Progenitor cell of endocrine pancreas (in vitro differentiated cells): ENCODE measurements at places on chromosomes 6 and 20. TPM values are rescaled to one million over a fixed set of nuclear protein-coding genes. Genes with fewer than 3 reads are reported as not detected.

GRCh38 chr20:34791289-34792020 lies 34.0 kb downstream of the NCOA6 start:
- peaks cover under 1% of the 10 kb centered on the region for H3K4me1 ChIP-seq
- no peak overlapping the region for H3K4me3 ChIP-seq
- DNase-seq, result no peak
- H3K36me3 ChIP-seq, result peaks cover 10% of the 10 kb centered on the region

GRCh38 chr20:46118481-46119020 lies 437 bp downstream of the CD40 start:
- peaks cover 35% of the 10 kb centered on the region for H3K27me3 ChIP-seq
- no peaks in the 10 kb centered on the region for H3K36me3 ChIP-seq
- no peak overlapping the region for H3K27ac ChIP-seq
- no peak for DNase-seq
- H3K4me1 ChIP-seq, result peaks cover 2% of the 10 kb centered on the region
- peak overlapping the region; percentile 76 for H3K4me3 ChIP-seq

GRCh38 chr20:44157061-44157460 lies 29.9 kb downstream of the JPH2 start:
- peaks cover 10% of the 10 kb centered on the region for H3K27me3 ChIP-seq
- no peak overlapping the region for H3K4me3 ChIP-seq
- DNase-seq, result no peak
- no peaks in the 10 kb centered on the region for H3K36me3 ChIP-seq
- no peaks in the 10 kb centered on the region for H3K4me1 ChIP-seq
- H3K27ac ChIP-seq, result no peak overlapping the region

GRCh38 chr20:38932457-38933120 lies 6.4 kb downstream of the FAM83D start:
- no peaks in the 10 kb centered on the region for H3K36me3 ChIP-seq
- H3K4me3 ChIP-seq, result no peak overlapping the region
- H3K4me1 ChIP-seq, result peaks cover 9% of the 10 kb centered on the region

DNA sequence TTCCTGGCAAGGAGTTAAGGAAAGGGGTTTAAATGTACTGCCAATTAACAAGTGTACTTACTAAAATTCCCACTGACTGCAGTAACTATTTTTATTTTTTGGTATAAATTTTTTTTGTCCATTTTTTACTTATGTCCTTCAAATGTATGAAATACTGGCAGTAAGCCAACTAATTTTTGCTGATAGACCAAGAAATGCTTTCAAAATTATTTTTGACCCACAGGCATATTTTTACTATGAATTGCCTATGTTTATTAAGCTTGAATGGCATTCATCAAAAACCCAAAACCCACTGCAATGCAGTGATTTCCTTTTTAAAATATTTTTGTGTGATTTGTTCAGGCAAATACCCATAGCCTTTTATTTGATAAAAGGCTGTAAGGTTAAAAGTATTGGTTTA lies 560.1 kb downstream of the UTRN start:
- no peaks in the 10 kb centered on the region for H3K27me3 ChIP-seq
- peaks cover 8% of the 10 kb centered on the region for H3K4me1 ChIP-seq
- DNase-seq, result no peak

GRCh38 chr6:127342296-127342945 lies 988 bp downstream of the ECHDC1 start:
- H3K4me3 ChIP-seq, result no peak overlapping the region
- no peak overlapping the region for H3K27ac ChIP-seq
- peaks cover 6% of the 10 kb centered on the region for H3K36me3 ChIP-seq
- no peaks in the 10 kb centered on the region for H3K27me3 ChIP-seq
- peaks cover 9% of the 10 kb centered on the region for H3K4me1 ChIP-seq

DNA sequence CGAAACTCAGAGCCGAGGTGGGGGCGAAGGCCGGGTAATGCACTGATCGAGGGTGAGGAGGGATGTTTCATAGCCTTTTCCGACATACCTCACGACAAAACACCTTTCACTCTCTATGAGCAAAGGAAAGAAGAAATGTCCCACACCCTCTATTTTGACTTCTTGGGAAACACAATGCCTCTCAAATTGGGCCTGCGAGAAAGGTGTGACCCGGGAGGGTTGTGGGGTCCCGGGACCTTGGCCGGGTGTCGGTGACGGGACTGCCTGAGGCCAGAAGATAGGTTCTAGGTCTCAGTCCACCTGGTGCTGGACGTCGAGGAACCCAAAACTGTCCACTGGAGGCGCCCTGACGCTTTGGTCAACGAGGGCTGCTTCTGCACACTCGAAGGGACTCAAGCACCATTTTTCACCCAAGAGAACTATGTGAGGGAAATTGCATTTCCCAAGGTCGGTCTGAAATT lies 41.1 kb upstream of the OSTM1 start:
- no peak overlapping the region for H3K27ac ChIP-seq
- H3K4me3 ChIP-seq, result no peak overlapping the region
- peaks cover 89% of the 10 kb centered on the region for H3K27me3 ChIP-seq
- no peaks in the 10 kb centered on the region for H3K36me3 ChIP-seq
- peaks cover 24% of the 10 kb centered on the region for H3K4me1 ChIP-seq
- peak; percentile 30 for DNase-seq

DNA sequence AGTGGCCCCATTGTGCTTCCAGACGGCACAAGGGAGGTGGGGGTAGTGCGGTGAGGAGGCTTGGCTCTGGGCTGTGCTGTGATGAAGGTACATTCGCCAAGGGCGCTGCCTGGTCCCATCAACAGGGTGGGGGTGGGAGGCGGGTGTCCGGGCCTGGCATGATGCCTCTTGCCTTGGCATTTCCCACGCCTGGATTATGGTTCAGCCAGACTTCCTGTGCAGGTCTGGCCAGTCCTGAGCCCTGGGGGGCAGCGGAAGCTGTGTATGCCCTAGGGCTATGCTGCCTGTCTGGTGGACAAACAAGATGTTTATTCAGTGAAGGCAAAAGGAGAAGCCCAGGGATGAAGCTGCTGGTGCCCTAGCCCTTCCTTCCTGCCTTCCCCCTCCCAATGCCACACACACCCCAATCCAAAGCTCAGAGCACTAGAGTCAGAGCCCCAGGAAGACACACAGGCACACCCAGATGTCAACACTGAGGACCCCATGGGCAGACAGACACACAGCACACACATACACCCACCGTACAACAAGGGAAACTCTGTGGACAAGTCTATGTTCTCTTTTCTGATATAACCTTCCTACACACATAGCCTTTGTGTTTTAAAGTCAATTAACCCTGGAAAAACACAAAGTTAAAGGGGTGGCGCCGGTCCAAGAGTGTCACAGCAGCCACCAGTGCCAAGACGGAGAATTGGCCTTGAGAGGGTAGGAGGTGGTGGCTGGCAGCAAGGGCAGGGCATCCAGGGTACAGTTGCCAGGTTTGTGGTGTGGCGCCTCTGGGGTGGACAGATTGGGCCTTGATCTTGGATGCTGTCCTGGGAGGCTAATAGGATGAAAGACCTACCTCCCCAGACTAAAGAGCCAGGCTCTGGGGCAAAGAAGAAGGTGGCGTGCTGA lies 54.7 kb upstream of the SAYSD1 start:
- no peak overlapping the region for H3K4me3 ChIP-seq
- peaks cover 49% of the 10 kb centered on the region for H3K27me3 ChIP-seq
- no peak overlapping the region for H3K27ac ChIP-seq
- DNase-seq, result no peak
- H3K36me3 ChIP-seq, result no peaks in the 10 kb centered on the region

- H3K27ac ChIP-seq, result no peak overlapping the region
- H3K4me1 ChIP-seq, result peaks cover 10% of the 10 kb centered on the region
- H3K4me3 ChIP-seq, result no peak overlapping the region
- no peak for DNase-seq
- no peaks in the 10 kb centered on the region for H3K27me3 ChIP-seq
- peaks cover 3% of the 10 kb centered on the region for H3K36me3 ChIP-seq
Observed at GRCh38 chr20:8662433-8662954, 406.4 kb upstream of the PLCB4 start.

GRCh38 chr20:17902531-17903083 lies 66.0 kb downstream of the SNX5 start:
- H3K4me3 ChIP-seq, result no peak overlapping the region
- H3K27ac ChIP-seq, result no peak overlapping the region
- peaks cover 14% of the 10 kb centered on the region for H3K27me3 ChIP-seq
- peaks cover 1% of the 10 kb centered on the region for H3K36me3 ChIP-seq

DNA sequence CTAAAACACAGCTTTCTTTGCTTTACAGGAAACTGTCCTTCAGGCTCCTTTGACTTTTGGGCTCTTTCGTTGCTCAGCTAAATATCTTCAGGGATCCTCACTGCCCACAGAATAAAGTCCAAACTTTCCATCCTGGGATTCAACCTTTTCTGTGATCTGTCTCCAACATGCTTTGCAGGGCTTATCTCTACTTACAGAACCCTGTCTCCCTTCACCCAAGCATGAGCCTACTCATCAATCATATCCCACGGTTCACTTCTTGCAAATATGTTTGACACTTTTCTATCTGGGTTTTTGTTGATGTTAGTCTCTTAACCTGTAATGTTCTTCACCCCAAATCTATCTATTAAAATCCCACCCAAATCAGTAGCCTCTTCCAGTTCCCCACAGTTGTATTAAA lies 327.3 kb upstream of the RNF24 start:
- no peaks in the 10 kb centered on the region for H3K36me3 ChIP-seq
- H3K27me3 ChIP-seq, result no peaks in the 10 kb centered on the region
- no peak for DNase-seq
- no peak overlapping the region for H3K4me3 ChIP-seq
- no peak overlapping the region for H3K27ac ChIP-seq

DNA sequence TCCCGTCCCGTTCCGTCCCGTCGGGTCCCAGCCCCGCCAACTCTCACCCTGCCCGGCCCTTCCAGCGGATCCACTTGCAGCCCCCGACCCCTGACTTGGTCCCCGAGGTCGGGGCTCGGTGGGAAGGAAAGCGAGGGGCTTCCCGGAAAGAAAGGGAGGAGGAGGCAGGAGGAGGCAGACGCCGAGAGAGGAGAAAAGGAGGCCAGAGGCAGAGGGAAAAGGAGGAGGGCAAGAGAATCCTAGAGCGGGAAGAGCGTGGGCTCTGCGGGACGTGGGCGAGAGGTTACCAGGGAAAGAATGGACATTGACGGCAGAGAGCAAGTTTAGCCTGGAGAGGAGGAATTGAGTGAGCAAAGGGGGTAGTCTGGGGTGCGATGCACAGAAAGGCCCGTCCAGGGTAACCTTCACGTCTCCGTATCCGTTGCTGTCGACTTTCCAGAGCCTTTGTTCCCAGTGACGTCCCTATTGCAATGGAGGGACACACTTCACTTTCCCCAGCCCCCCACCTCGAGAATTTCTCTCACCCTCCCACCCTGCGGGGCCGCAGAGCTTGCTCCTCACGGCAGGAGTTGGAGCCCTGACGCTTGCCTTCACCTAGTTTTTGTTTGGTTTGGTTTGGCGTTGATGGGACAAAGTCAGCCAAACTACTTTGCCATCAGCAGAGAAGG lies 477 bp upstream of the MOXD1 start:
- H3K4me3 ChIP-seq, result peak overlapping the region; percentile 71
- no peaks in the 10 kb centered on the region for H3K4me1 ChIP-seq
- no peak for DNase-seq
- peaks cover 65% of the 10 kb centered on the region for H3K27me3 ChIP-seq

- H3K27me3 ChIP-seq, result peaks cover 3% of the 10 kb centered on the region
- H3K36me3 ChIP-seq, result no peaks in the 10 kb centered on the region
- H3K4me3 ChIP-seq, result no peak overlapping the region
- no peak for DNase-seq
- H3K27ac ChIP-seq, result no peak overlapping the region
- peaks cover 10% of the 10 kb centered on the region for H3K4me1 ChIP-seq
Observed at GRCh38 chr20:41657655-41658054, 39.5 kb upstream of the CHD6 start.

GRCh38 chr20:63284981-63285524 lies 7.9 kb upstream of the COL20A1 start:
- no peaks in the 10 kb centered on the region for H3K27me3 ChIP-seq
- H3K4me1 ChIP-seq, result no peaks in the 10 kb centered on the region
- no peak overlapping the region for H3K27ac ChIP-seq
- peaks cover 5% of the 10 kb centered on the region for H3K36me3 ChIP-seq
- no peak overlapping the region for H3K4me3 ChIP-seq

GRCh38 chr6:31441365-31442267 lies 38.2 kb downstream of the MICA start:
- H3K4me1 ChIP-seq, result no peaks in the 10 kb centered on the region
- peak; percentile 60 for DNase-seq
- H3K36me3 ChIP-seq, result peaks cover 2% of the 10 kb centered on the region

DNA sequence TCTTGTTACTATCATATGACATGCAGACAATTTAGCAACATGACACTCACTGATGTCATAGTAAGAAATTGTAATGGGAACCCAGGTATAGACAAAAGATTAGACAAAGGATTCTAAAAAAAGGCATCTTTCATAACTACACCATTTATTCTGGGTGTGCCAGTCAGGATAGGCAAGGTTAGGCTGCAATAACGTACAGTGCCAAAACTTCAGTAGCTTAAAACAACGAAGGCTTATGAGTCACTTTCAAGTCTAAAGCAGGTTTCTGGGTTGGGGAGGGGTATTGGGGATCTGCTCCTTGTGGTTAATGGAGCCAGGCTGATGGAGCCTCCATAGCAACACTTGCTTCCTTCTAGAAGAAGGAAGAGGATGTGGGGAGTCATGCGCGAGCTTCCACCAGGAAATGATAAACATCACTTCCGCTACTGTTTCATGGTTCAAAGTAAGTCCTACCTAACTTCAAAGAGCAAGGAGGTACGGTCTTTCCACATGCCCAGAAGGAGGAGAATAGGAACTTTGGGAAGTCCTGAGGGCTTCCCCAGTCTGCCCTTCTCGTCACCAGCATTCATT lies 2.0 kb upstream of the GTSF1L start:
- H3K36me3 ChIP-seq, result no peaks in the 10 kb centered on the region
- DNase-seq, result no peak
- peaks cover 10% of the 10 kb centered on the region for H3K27me3 ChIP-seq
- H3K4me3 ChIP-seq, result no peak overlapping the region
- no peak overlapping the region for H3K27ac ChIP-seq

- no peak overlapping the region for H3K27ac ChIP-seq
- H3K4me3 ChIP-seq, result no peak overlapping the region
- H3K4me1 ChIP-seq, result no peaks in the 10 kb centered on the region
- DNase-seq, result no peak
- no peaks in the 10 kb centered on the region for H3K27me3 ChIP-seq
Observed at GRCh38 chr6:152070556-152070955, 263.1 kb downstream of the ESR1 start.

DNA sequence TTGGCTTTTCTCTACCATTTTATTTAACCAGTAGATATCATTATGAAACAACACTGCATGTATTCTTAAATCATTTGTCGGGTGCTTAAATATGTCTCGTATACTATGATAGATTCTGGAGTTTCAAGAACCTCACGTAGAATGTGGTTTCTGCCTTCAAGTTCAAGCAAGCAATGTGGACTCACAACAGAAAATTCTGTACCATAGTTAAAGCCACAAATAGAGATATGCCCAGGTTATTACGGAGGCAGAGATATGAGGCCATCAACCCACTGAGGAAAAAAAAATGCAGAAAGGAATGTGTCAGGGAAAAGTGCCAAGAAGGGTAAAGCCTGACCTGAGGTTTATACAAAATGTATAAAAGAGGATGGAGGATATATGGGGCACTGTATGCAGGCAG lies 109.9 kb downstream of the GFRAL start:
- no peak overlapping the region for H3K4me3 ChIP-seq
- no peaks in the 10 kb centered on the region for H3K4me1 ChIP-seq
- no peak overlapping the region for H3K27ac ChIP-seq
- peaks cover 15% of the 10 kb centered on the region for H3K27me3 ChIP-seq
- no peak for DNase-seq

GRCh38 chr6:54140811-54141210 lies 29.6 kb downstream of the MLIP start:
- no peak overlapping the region for H3K4me3 ChIP-seq
- H3K36me3 ChIP-seq, result no peaks in the 10 kb centered on the region
- DNase-seq, result no peak
- peaks cover 2% of the 10 kb centered on the region for H3K4me1 ChIP-seq

Gene MEA1
- total RNA-seq, result 64.0 and 68.4 TPM in 2 replicates

Gene BLCAP
- 42.7 and 46.4 TPM in 2 replicates for total RNA-seq

Gene PPP1R3G
- total RNA-seq, result 0.07 TPM in 1 of 2 replicates, not detected in the other

Gene KIAA0408
- total RNA-seq, result 0.91 and 1.4 TPM in 2 replicates

Gene GMPR
- 0.50 and 1.3 TPM in 2 replicates for total RNA-seq

Gene FOXQ1
- total RNA-seq, result 2.0 and 2.9 TPM in 2 replicates
